ENCODE measurements at places on chromosomes 7 and 10.

- no peak for DNase-seq
Measured at GRCh38 chr10:110648692-110649346, 4.7 kb downstream of the RBM20 start.

DNA sequence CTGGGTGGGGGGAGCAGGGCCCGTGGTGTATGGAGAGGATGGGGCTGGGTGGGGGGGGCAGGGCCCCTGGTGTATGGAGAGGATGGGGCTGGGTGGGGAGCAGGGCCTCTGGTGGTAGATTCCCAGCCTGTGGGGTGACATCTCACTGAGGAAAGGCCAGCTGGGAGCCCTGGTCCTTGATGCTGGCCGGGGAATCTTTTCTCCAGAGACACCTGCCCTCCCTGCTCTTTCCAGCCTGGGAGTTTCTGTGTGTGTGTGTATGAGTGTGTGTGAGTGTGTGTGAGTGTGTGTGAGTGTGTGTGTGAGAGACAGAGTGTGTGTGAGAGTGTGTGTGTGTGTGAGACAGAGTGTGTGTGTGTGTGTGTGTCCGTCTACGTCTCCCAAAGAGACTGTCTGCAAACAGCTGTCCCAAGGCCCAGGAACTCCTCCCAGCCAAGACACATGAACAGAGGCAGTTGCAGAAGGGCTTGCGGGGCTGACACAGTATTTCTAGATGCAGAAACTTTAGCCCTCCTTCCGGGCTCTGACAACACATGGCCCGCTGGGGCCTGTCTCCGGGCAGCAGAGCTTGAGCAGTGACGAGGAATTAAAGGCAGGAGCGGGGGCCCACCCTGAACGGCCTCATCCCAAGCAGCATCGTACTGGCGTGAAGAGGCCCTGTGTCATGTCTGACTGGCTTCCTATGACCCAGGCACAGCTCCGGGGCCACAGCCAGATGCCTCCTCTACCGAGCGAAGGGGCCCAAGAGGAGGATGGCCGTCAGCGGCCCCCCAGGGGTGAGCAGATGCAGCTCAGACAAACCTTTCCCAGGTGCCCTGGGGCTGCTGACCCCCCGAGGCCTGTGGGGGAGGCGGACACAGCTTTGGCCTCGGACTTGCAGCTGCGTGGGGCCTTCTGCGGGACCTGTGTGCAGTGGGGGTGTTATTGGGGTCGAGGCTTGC is 24.3 kb downstream of the FAM20C start:
- DNase-seq: no peak

DNA sequence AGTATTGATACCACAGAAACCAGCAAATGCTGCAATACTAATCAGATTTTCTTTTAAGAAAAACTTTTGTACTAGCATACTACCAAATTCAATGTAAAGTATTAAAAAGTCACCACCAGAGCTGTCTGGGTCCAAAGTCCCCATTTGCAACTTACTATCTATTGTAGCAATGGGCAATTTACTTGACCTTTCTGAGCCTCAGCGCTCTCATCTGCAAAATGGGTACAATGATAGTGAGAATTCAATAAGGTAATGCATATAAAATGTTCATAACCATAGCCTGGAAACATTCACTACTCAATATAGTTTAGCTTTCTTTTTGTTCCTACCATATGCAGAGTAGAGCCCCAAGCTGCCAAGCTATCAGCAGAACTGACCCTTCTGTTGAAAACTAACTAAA is 337.2 kb downstream of the ELMO1 start:
- DNase-seq: no peak

GRCh38 chr10:26177341-26177740 is 39.2 kb upstream of the GAD2 start:
- no peak for DNase-seq

GRCh38 chr7:33904681-33905388 is 504 bp upstream of the BMPER start:
- DNase-seq: peak; percentile 61

GRCh38 chr7:105829681-105830322 is 46.6 kb downstream of the ATXN7L1 start:
- no peak for DNase-seq

DNA sequence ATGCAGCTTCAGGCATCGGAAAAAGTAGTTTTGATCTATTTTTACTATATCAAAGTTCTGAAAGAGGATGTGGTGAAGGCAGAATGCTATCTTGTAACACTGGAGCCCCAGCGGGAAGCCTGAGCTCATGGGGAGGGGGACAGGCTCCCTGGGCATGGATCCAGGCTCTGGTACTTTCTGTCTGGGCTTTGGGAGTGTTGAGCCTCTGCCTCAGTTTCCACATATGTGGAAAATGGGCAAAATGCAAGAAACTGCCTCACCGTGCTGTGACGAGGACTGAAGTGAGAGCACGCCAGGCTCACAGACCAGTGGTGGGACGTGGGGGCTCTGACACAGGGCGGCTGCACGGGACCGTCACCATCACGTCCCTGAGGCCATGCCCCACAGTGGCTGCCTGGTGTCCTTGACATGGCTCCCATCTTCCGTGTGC is 182.9 kb upstream of the SHH start:
- no peak for DNase-seq

DNA sequence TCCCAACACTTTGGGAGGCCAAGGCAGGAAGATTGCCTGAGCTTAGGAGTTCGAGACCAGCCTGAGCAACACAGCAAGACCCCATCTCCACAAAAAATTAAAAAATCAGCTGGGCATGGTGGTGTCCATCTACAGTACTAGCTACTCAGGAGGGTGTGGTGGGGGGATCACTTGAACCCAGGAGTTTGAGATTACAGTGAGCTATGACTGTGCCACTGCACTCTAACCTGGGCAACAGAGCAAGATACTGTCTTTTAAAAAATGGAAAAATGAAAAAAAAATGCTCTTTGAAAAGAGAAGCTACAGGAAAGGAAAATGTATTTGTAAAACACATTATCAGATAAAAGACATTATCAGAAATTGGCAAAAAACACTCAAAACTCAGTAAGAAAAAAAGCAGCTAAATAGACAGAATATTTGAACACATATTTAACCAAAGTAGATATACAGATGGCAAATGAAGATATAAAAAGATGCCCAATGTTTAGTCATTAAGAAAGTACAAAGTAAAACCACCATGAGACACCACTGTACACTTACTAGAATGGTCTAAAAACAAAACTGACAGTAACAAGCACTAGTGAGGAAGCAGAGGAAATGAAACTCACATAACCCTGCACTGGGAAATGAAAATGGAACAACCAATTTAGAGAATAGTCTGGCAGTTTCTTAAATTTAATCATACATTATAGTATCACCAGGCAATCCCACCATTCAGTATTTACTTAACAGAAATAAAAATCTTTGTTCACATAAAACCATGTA is 40.5 kb downstream of the NRBF2 start:
- DNase-seq: no peak

- no peak for DNase-seq
Measured at GRCh38 chr10:34670081-34670480, 145.0 kb downstream of the PARD3 start.

- DNase-seq: no peak
Measured at GRCh38 chr10:22086730-22087401, 83.3 kb upstream of the DNAJC1 start.

DNA sequence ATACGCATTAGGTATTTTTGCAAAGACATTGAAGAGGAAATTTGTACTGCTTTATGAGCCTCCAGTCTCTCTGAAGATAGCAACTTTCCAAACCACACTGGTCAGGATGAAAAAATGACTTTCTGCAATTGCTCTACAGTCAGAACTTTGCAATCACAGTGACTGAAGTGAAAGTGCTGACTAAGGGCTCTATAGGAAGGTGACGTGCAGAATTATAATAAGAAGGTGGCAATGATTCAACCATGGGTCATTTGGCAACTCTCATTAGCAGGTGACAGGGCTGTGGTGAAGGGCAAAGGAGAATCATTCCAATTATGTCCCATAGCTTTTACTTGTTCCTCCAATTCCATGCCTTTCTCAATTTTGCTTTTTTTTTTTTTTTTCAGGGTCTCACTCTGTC is 311.0 kb downstream of the ANKRD30A start:
- no peak for DNase-seq

- no peak for DNase-seq
Measured at GRCh38 chr10:69692267-69692666, 62.2 kb downstream of the FAM241B start.

DNA sequence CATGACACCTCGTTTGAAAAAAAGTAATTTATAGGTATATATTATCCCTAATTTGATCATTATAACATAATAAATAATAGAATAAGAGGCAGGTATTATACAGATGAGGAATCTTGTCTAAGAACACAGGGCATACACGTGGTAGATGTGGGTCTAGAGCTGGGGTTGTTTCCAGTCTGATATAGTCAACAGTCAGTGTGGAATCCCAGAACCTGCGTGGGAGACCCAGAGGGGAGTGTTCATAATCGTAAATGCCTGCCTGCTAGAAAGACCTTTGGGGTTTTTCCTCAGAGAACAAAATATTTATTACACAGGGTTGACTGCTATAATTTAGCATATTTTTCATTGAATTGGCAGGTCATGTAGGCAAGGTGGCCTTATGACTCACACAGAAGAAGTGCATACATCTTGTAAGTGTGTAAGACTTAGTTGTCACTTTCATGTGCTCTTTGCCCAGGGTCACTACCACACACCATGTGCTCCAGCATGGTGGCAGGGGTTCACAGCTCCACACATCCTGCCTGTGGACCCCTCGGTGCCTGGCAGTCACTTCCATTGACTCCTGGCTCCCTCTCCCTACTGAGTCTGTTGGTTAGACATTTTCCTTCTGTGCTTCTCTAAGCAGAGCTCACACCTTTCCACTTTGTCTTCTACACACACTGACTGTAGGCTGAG is 94.9 kb upstream of the IKZF1 start:
- DNase-seq: no peak

- no peak for DNase-seq
Measured at GRCh38 chr7:34191771-34192479, 286.6 kb downstream of the BMPER start.

- DNase-seq: no peak
Measured at GRCh38 chr7:105325216-105325904, 63.4 kb downstream of the SRPK2 start.

GRCh38 chr7:144854839-144855424 is 19.1 kb upstream of the TPK1 start:
- no peak for DNase-seq

DNA sequence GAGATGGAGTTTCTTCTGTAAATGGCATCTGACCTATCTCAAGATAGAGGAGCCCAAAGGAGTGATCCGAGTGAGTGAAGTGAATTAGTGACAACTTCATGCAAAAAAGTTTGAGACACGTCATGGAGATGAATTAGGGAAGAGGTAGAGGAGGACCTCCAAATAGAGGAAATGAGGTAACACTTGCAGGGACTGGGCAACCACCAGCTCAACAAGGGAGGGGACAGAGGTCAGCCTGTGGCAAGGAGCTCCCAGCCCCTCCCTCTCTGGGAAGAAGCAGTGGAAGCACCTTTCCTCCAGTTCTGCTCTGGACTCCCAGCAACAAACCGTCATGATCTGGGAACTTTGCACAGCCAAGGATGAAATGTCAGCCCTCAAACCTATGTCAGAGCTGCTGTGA is 83.5 kb upstream of the IKZF1 start:
- no peak for DNase-seq
